ENCODE measurements at places on chromosomes 2 and 18.

GRCh38 chr18:4986066-4986465, 211.0 kb downstream of the AKAIN1 start:
- DNase-seq: no peak

- DNase-seq: no peak
These were observed 1667.3 kb upstream of the CELF4 start for GRCh38 chr18:39232937-39233336.

DNA sequence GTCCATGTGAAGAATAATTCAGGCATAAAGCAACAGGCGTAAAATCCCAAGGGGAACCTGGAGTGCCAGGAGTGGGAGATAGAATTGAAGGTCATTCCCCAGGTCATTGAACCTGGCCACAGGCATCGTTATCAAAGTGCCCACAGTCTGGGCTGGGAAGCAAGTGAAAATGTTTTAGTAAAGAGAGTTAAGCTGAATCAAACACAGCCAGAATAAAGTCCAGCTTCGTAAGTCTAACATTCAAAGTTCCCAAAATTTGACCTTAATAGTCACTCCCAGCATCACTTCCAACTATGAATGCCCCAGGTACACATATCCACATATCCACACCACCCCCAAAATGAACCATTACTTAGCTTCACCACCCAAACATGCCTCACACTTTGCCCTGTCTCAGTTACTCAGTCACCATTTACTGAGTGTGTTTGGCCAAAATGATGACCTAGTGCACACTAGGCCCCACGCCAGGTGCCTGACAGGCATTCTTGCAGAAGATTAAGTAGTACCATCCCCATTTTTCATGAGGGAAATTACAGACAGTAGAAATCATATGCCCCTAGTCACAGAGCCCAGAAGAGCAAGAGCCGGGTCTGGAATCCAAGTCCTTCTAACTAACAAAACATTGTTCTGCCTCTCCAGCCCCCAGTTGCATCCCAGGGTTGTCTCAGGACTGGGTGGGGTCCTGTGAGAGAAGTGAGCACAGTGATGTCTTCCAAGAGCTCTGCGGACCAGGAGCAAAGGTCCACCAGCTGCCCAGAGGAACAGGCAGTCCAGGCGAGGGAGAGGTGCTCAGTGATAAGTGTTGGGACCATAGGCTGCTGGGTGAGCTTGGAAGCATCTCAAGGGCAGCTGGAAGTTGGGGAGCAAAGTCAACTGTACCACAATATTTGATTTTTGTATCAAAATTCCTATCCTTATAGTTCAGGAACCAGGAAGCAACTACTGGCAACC, 65.2 kb upstream of the MYCN start:
- no peak for DNase-seq

DNA sequence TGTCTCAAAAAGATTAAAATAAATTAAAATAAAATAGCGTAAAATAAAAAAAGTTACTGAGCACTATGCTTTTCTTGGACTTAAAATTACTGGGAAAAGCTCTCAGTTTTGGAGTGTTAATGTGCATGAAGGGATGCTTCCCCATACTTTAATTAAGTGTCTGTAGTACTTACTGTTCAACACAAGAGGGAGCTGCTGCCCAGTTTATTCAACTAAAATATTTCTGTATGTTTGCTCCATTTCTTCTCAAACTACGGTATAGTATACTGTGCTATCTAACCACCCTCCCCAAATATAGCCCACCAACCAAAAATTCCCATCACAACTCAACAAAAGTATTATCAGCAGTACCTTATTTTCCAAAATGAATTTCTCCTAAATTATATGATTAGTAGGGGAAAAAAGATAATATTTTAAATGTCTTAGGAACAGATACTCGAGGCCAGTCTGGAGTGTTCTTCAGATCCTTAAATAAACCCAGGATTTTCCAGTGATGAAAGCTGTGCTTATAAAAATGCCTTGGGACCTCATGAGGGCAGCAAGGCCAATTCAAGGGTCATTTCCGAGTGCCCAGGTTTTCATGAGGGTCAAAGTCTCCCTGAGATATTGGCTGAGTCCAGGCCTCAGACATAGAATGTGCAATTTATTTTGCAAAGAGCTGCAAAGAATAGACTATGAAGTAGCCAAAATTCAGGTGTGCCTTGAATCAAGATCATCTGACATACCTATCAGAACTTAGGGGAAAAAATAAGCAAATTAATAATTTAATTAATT, 64.1 kb downstream of the CHRNA1 start:
- DNase-seq: no peak

DNA sequence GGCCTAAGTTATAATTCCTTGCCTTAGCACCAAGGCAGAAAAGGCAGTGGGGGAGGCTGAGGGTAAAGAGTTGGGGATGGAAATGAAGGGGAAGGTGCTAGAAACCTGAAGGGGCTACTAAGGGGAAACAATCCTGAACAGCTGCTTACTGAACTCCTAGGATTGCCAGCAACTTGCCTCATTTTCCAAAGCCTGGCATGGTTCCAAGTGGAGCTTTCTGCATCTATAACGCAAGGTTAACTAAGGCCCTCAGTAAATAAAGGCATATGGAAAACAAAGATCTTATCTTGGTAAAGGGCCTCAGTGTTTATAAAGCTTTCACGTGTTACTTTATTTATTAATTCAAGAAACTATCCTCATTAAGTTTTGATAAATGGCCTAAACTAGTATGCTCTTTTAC, 10.9 kb downstream of the MEP1B start:
- DNase-seq: no peak

GRCh38 chr18:31555971-31556747, 35.5 kb upstream of the TTR start:
- DNase-seq: peak; percentile 16

GRCh38 chr2:20071397-20072383, 20.3 kb upstream of the LAPTM4A start:
- DNase-seq: no peak

DNA sequence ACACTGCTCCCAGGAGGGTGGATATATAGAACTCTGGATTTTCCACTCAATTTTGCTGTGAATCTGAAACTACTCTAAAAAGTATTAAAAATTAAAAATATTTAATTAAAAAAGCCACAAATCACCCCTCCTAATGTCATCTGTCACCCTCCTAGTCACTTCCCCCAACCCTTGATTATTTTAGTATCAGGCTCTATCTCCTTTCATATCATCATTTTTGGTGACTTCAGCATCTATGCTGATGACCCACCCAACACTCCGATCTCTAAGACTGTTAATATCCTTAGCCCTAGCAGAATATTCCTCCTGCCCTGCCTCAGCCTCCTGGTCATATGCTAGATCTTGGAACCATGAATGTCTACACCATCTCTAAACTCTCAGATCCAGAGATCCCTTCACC, 128.3 kb upstream of the SLC1A4 start:
- DNase-seq: no peak

DNA sequence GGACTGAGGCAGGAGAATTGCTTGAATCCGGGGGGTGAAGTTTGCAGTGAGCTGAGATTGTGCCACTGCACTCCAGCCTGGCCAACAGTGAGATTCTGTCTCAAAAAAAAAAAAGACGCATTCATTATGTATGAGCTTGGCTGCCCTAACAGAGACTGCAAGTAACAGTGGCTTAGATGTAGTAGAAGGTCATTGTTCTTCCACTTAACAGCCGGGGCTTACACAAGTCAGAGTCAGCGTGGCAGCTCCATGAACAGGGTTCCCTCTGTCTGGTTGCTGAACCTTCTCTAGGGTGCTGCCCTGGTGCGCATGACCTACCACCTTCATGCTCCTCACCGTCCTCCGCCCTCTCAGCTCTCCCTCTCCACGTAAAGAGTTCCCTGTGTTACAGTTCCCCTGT, 49.1 kb upstream of the IGFBP2 start:
- no peak for DNase-seq

- no peak for DNase-seq
These were observed 11.3 kb downstream of the ZNF516 start for GRCh38 chr18:76483780-76484179.

- no peak for DNase-seq
These were observed 143.6 kb downstream of the AFF3 start for GRCh38 chr2:99998651-99999320.

GRCh38 chr2:4101936-4102335, 398.6 kb downstream of the DCDC2C start:
- no peak for DNase-seq

GRCh38 chr2:28624793-28625701, 126.6 kb upstream of the PPP1CB start:
- DNase-seq: peak; percentile 41

- no peak for DNase-seq
These were observed 1.6 kb downstream of the OSR1 start for GRCh38 chr2:19356545-19357401.

GRCh38 chr2:189933911-189934399, 128.6 kb downstream of the MSTN start:
- DNase-seq: no peak

DNA sequence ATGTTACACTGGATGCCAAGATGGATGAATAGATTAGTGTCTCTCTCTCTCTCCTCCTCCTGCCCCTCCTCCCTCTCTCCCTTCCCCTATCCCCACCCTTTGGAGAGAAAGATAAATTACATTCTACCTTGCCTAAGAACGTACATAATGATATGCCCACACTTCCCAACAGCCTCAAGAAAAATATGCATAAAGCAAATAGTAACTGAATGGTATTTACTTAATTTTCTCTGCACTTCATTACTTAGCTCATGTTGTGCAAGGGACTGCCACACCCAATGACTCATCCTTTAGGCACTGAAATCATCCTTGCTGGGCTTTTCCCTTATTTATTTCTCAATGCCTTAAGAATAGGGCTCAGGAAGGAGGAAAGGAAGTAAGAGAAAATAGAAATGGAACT, 137.3 kb upstream of the PID1 start:
- no peak for DNase-seq

DNA sequence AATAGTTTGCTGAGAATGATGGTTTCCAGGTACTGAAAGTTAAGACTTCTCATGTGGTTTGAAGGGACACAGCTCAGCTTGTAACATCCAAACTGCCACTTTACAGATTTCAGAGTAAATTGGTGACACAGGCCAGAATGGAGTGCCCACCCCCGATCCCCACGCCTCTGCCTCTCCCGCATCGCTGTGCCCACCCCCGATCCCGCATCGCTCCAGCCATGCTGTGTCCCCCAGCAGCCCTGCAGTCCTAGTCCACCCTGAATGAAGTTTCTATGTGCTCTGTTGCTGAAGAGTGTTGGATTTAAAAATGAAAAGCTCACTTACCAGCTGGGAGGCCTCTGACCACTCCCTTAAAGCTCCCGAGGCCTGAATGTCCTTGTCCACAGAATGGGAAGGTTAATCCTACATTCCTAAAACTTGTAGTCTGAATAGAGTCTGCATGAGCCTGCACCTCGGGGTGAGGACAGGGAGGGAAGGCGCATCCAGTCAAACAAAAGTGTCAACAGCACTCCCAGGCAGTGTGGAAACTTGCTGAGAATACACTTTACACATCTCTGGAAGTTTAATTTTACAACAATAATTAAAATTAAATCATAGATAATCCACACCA, 176.4 kb upstream of the ID2 start:
- DNase-seq: no peak

- no peak for DNase-seq
These were observed 520.7 kb upstream of the TCF4 start for GRCh38 chr18:56108478-56109367.

DNA sequence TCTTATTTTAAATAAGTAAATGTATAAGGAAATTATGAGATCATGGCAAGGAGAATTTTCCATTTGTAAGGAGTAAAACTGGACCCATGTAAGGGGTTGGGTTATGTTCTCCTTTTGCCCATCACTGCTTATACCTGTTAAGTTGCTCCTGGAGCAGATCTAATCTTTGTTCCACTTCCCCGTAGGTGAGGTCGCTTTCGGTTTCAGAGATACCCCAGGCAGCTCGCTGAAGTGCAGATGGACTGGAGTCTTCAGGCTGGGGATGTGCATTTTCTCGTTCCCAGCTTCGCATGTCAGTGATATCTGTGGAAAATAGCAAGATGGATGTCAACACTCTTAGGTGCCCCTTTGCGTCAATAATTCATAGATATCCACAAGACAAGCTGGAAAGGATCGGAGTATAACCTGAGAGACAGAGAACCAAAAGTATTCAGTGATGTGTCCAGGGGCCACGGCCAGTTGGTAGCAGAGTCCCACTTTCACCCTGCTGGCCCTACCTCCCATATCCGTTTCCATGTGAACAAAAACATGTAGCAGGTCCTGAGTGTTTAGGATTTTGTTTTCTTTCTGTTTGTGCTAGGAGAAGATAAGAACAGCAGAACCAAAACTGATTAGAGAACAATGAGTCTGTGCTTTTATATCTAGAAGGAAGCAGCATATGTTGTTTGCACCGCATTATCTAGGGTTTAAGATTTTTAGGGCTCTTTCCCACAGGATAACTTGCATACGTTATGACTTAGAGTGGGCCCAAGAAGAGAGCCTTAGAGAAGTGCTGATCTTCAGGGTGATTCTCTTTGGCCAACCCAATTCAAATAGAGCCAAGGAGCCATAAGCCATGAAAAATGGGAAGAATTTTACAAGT, 36.0 kb downstream of the GCA start:
- no peak for DNase-seq

DNA sequence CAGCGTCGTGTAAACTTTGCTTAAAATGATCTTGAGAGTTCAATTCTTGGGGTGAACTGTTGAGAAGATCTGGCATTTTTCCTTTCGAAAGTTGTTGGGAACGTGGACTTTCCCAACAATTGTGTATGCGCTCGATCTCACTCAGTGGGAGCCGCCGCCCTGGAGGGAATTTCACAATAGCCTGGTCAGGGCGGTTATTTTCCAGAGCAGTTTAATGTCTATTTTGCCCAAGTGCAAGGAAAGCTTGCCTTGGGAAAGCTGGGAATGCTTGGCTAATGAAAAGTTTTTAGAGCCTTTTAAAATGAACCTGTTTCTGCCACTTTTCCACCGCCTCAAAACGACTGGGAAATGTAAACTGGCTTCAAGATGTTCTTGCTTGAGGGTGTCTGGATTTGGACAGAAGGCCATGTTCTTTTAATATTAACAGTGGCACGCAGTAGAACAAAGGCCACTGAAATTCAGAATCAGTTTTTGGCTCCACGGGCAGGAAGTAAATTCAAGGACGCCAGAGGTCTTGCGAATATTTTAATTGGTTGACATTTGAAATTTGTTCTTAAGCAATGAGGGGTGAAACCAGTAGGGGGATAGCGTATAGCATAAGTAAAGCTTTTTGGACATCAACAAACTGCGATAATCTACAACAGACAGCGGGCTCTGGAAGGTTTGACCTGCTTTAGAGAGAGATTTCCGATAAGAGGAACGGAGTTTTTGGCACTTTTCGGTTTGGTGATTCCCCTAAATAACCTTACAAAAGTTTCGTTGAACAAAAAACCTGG, 1.2 kb downstream of the CFLAR start:
- no peak for DNase-seq

- no peak for DNase-seq
These were observed 79.7 kb downstream of the AGAP1 start for GRCh38 chr2:235573331-235574221.
